ENCODE measurements at places on chromosomes 7 and 10.

- no peak for DNase-seq
Observed at GRCh38 chr10:21326594-21327288, 198.7 kb downstream of the SKIDA1 start.

GRCh38 chr10:124308056-124308645, 110.6 kb downstream of the OAT start:
- no peak for DNase-seq

DNA sequence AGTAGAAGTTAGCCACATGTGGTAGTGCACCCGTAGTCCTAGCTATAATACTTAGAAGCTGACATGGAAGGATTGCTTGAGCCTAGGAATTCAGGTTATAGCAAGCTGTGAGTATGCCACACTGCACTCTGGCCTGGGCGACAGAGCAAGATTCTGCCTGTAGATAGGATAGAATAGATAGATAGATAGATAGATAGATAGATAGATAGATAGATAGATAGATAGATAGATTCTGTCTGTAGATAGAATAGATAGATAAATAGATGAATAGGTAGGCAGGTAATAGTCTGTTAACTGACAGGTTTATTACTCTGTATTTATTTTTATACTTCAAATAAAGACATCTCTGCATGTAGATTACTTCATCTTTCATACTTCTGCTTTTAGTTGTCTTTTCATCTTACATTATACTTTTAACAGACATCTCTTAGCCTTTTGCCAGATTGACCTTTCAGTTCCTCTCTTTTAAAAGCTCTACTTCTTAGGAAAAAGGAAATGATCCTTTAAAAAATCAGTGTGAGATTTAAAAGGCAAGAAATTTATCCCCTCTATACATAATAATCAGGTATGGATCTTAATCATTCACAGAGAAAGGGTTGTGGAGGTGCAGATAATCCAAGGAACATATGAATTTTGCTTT, 31.8 kb downstream of the CCAR1 start:
- DNase-seq: no peak

DNA sequence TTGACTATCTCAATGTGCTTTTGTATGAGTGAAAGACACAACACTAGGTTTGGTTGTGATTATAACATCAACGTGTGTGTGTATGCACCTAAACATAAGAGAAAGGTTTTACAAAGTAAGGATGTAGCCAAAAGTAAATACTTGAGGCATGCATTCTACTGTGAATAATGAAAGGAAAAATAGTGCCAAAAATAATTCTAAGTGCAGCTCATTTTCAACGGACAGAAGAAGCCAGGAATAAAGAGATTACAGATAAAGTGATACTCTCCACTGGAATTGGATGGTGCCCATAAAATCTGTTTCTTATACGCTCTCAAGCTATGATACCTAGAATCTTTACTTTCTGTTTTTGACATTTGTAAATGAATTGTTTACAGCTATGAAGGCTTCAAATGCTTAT, 135.0 kb upstream of the TMEM72 start:
- DNase-seq: no peak

DNA sequence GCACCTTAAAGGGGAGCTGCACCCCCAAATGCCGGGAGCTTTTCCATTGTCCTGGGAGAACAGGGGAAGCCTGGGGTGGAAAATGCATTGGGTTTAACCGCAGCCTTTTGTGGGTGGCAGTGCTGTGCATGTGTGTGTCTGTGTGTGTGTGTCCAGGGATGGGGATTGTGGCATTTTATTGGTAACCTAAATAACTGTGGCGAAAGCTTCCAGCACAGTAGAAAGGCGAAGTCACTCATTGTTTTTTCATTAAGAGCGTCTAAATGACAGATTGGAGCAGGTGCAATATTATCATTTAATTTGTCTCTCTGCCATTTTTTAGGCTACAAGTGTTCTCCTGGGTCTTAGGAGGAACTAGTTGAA, 55.1 kb downstream of the INSIG1 start:
- no peak for DNase-seq

All from stimulated activated CD4-positive, alpha-beta T cell treated with anti-CD3 and anti-CD28 coated beads, Interleukin-15, amount 100 ng/mL, for 1 hour (primary cell).